ENCODE measurements at places on chromosomes 16 and 17. TPM values are rescaled to one million over a fixed set of nuclear protein-coding genes. Genes with fewer than 3 reads are reported as not detected.

The FAM171A2 gene
- polyA plus RNA-seq = 0.29 TPM

The SERPINF2 gene
- polyA plus RNA-seq = 2.8 TPM

The TAC4 gene
- not detected for polyA plus RNA-seq

GRCh38 chr17:62189377-62189776 is 124.3 kb upstream of the MED13 start:
- no peaks in the 10 kb centered on the region for H3K4me1 ChIP-seq
- no peak for DNase-seq
- H3K27ac ChIP-seq = no peak overlapping the region
- no peaks in the 10 kb centered on the region for H3K27me3 ChIP-seq

- H3K36me3 ChIP-seq = peaks cover 19% of the 10 kb centered on the region
- H3K4me3 ChIP-seq = peak overlapping the region; percentile 73
- DNase-seq = no peak
- H3K27me3 ChIP-seq = no peaks in the 10 kb centered on the region
- H3K4me1 ChIP-seq = peaks cover 60% of the 10 kb centered on the region
Observed at GRCh38 chr17:4941319-4941610, 1.2 kb downstream of the RNF167 start.

GRCh38 chr17:78232859-78233173 is 1.4 kb downstream of the TMEM235 start:
- peaks cover 17% of the 10 kb centered on the region for H3K4me1 ChIP-seq
- peaks cover 38% of the 10 kb centered on the region for H3K27me3 ChIP-seq
- H3K27ac ChIP-seq = no peak overlapping the region
- no peak overlapping the region for H3K4me3 ChIP-seq
- H3K36me3 ChIP-seq = no peaks in the 10 kb centered on the region

DNA sequence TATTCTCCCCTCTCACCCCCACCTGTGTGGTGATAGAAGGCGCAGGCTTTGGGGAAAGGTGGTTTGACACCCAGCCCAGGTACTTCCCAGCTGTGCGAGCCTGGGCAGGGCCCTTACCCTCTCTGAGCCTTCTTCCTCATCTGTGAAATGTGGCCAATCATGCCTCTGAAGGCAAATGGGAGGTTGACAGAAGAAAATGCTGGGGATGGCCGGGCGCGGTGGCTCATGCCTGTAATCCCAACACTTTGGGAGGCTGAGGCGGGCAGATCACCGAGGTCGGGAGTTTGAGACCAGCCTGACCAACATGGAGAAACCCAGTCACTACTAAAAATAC is 43.7 kb downstream of the CRISPLD2 start:
- DNase-seq = no peak
- peaks cover 4% of the 10 kb centered on the region for H3K27me3 ChIP-seq
- H3K4me1 ChIP-seq = no peaks in the 10 kb centered on the region
- no peaks in the 10 kb centered on the region for H3K36me3 ChIP-seq
- H3K4me3 ChIP-seq = no peak overlapping the region
- no peak overlapping the region for H3K27ac ChIP-seq

- H3K27me3 ChIP-seq = no peaks in the 10 kb centered on the region
- DNase-seq = no peak
- H3K36me3 ChIP-seq = no peaks in the 10 kb centered on the region
- no peaks in the 10 kb centered on the region for H3K4me1 ChIP-seq
- no peak overlapping the region for H3K27ac ChIP-seq
- H3K4me3 ChIP-seq = no peak overlapping the region
Observed at GRCh38 chr17:70655176-70655958, 486.0 kb downstream of the KCNJ2 start.

GRCh38 chr17:57604771-57605674 is 140.1 kb downstream of the CCDC182 start:
- H3K27me3 ChIP-seq = no peaks in the 10 kb centered on the region
- peak overlapping the region; percentile 87 for H3K27ac ChIP-seq
- peaks cover 61% of the 10 kb centered on the region for H3K4me1 ChIP-seq
- H3K4me3 ChIP-seq = no peak overlapping the region

- no peaks in the 10 kb centered on the region for H3K36me3 ChIP-seq
- H3K4me3 ChIP-seq = no peak overlapping the region
- no peak overlapping the region for H3K27ac ChIP-seq
- peaks cover 1% of the 10 kb centered on the region for H3K4me1 ChIP-seq
- DNase-seq = no peak
Observed at GRCh38 chr17:55813944-55814343, 63.1 kb downstream of the PCTP start.

DNA sequence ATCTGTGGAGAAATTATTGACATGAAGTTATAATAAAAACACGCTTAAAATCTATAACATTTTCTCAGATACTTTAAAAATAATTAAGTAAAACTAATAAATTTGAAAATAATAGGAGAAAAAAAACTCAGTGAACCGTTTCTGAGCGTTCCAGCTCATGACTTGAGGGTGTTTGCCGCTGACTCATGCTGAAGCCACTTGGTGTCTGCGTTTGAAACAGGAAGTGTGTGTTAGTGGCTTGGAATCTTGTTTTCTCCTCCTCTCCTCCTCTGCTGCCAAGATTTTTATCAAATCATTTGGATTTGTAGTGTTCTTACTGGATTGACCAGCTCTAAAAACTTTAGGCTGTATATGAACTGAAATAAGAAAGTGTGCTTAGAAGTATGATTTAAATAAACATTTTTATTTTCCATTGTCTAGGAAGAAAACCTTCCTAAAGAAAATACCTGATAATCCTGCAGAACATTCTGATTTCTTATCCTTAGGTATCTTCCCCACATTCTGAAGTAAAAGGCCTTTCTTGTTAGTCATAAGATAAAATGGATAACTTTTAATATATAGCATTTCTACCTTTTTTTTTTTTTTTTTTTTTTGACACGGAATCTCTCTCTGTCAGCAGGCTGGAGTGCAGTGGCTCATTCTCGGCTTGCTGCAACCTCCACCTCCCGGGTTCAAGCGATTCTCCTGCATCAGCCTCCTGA is 30.8 kb downstream of the USP10 start:
- no peak for DNase-seq
- peak overlapping the region; percentile 54 for H3K27ac ChIP-seq
- H3K4me3 ChIP-seq = no peak overlapping the region
- H3K36me3 ChIP-seq = no peaks in the 10 kb centered on the region

GRCh38 chr17:78144147-78144719 is 2.0 kb upstream of the C17orf99 start:
- H3K36me3 ChIP-seq = no peaks in the 10 kb centered on the region
- DNase-seq = peak; percentile 90
- peak overlapping the region; percentile 78 for H3K27ac ChIP-seq
- H3K4me3 ChIP-seq = peak overlapping the region; percentile 12
- H3K4me1 ChIP-seq = peaks cover 48% of the 10 kb centered on the region
- no peaks in the 10 kb centered on the region for H3K27me3 ChIP-seq

DNA sequence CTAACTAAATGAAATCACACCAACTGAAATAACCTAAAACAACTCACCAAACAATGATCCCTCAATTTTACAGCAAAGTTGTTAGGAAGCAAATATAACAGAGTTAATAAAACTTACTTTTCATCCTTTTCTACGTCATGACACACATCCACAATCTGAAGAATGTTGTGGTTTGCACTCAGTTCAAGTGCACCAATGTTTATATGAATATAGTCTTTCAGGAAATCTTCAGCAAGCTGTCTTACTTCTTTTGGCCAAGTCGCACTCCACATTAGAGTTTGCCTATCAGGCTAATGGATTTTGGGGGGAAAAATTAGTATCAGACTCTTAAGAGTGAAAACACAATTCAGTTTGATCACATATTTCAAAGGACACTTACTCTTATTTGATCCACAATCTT is 3.3 kb downstream of the DDX5 start:
- peak overlapping the region; percentile 4 for H3K27ac ChIP-seq
- peaks cover 74% of the 10 kb centered on the region for H3K4me1 ChIP-seq
- H3K4me3 ChIP-seq = no peak overlapping the region
- H3K36me3 ChIP-seq = peaks cover 27% of the 10 kb centered on the region
- DNase-seq = no peak
- H3K27me3 ChIP-seq = no peaks in the 10 kb centered on the region

DNA sequence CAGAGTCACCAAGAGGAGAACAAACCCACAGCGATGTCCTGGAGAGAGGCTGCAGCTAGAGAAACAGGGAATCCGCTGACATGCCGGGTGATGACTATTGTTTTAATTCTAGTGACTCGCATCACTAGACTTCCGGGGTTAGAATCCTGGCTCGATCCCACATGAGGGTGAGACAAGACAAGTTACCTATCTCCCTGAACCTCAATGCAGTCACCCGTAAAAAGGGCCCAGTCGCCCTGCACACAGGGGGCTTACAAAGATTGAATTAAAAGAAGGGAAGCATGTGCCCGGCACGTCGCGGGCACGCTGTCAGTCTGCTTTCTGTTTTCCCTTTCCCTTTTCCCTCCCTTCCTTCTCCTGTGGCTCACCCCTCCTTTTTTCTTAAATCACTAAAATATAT is 212.9 kb upstream of the FOXF1 start:
- H3K27ac ChIP-seq = no peak overlapping the region
- no peak overlapping the region for H3K4me3 ChIP-seq
- DNase-seq = no peak
- peaks cover 98% of the 10 kb centered on the region for H3K27me3 ChIP-seq

GRCh38 chr17:7789131-7789530 is 44.9 kb upstream of the KDM6B start:
- no peak overlapping the region for H3K4me3 ChIP-seq
- H3K36me3 ChIP-seq = no peaks in the 10 kb centered on the region
- no peaks in the 10 kb centered on the region for H3K27me3 ChIP-seq
- H3K27ac ChIP-seq = no peak overlapping the region
- DNase-seq = no peak
- no peaks in the 10 kb centered on the region for H3K4me1 ChIP-seq

- H3K4me1 ChIP-seq = no peaks in the 10 kb centered on the region
- peaks cover 14% of the 10 kb centered on the region for H3K27me3 ChIP-seq
- H3K4me3 ChIP-seq = no peak overlapping the region
- no peaks in the 10 kb centered on the region for H3K36me3 ChIP-seq
Observed at GRCh38 chr16:66304961-66305360, 61.5 kb upstream of the CDH5 start.
